GM23338 (cell line): ENCODE measurements at places on chromosomes 5 and 9.
A peak's percentile ranks its signal among the peaks of the same experiment; 100 is the strongest.

- DNase-seq = peak; percentile 34
Measured at GRCh38 chr5:6450319-6450833, 1.7 kb downstream of the UBE2QL1 start.

DNA sequence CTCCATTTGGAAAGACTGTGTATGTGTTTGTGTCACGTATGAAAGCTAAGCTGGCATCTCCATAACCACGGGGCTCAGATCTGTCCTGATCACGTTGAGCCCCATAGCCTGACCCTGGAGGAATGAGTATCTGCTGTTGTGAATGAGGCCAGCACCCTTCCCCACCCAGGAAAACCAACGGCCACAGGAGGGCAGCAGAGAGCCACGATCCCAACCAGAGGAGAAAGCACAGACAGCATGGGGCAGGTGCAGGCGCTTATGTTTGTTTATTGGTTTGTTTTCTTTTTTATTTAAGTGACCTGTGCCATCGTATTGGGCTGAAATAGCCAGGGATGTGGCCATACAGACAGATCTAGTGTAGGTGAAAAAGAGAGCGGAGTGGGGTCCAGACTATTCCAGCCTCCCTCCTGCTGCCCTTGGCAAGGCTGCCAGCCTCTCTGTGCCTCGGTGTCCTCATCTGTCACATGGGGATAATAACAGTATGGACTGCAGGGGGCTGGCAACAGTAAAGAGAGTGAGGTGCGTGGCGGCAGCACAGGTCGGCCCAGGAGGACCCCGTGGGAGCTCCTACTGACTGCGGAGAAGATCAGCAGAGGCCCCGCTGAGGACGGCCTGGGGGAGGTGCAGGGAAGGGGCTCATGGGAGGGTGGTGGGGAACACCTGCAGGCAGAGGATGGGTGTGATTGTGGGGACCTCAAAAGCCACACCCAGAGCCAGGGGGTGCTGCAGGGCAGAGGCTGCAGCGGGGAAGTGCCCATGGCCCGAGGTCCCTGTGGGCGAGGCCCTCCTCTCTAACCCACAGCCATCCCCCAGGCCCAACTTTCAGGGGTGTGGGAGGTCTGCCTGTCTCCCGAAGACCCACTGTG, 12.1 kb downstream of the OR2V2 start:
- peak; percentile 93 for DNase-seq

- no peak for DNase-seq
Measured at GRCh38 chr5:128408622-128409021, 129.4 kb downstream of the FBN2 start.

DNA sequence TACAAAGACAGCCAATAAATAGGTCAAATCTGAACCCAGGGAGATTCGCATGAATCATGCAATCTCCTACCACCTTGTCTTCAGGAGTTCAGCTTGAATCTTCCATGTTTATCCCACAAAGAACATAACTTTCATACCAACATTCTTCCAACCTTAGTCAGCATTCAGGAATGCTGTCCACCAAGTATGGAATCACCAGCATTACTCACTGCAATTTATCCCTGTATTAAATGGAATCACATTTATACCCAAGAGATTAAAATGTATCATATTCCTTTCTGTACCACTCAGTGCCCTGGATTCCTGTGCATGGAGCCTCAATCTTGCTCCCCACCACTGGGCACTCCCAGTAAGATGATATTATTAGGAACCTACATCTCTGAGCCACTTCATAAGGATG, 162.6 kb downstream of the GLIS3 start:
- DNase-seq = peak; percentile 44

GRCh38 chr5:59069438-59070079, 486.7 kb downstream of the RAB3C start:
- DNase-seq = no peak

GRCh38 chr5:150361301-150361700, 3.8 kb downstream of the TCOF1 start:
- no peak for DNase-seq

DNA sequence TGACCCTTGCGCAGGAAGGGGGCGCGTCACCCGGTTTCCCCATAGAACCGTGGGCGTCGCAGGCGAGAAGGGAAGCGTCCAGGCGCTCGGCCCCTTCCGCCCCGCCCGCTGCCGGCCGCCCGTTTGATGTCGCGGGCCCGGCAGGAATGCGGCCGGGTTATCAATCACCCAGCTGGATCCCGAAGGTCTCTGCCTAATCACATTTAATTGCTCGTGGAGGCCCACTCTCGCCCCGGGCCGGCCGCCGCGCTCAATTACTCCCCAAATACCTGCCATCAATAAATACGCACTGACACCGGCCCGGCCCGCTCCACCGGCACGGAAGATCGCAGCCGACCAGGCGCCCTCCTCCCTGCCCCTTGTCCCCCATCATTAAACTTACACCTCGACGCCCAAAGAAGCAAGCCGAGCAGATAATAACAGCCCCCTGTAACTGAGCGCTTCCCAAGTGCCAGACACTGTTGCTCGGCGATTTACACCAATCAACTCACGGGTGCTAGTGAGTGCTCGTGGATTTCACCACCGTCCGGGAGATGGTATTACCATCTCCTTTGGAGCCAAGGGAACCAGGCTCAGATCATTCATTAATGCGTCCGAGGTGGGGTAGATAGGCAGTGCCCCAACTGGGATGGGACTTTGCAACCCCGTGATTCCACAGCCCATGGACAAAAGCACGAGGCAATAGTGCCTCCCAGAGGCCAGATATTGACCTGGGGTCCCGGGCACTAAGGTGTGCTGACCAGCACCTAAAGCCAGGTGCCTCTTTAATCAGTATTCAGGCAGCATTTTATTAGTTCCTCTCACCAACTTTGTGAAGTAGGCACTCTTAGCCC, 11.3 kb downstream of the MSX2 start:
- DNase-seq = peak; percentile 76

DNA sequence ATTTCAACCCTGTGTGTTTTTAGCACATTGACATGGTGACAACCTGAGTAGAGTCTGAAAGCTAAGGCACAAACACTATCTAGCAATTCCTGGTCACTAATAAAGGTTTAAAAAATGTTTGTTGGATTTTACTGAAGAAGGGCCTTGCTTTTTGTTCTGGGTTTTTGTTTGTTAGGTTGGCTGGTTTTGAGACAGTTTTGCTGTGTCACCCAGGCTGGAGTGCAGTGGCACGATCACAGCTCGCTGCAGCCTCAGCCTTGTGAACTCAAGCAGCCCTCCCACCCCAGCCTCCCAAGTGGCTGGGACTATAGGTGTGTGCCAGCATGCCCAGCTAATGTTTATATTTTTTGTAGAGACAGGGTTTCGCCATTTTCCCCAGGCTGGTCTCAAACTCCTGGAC, 39.0 kb downstream of the PRKACG start:
- DNase-seq = no peak

GRCh38 chr5:150215979-150216944, 26.4 kb downstream of the SLC6A7 start:
- no peak for DNase-seq

GRCh38 chr9:95494416-95495371, 22.1 kb downstream of the PTCH1 start:
- peak; percentile 70 for DNase-seq

DNA sequence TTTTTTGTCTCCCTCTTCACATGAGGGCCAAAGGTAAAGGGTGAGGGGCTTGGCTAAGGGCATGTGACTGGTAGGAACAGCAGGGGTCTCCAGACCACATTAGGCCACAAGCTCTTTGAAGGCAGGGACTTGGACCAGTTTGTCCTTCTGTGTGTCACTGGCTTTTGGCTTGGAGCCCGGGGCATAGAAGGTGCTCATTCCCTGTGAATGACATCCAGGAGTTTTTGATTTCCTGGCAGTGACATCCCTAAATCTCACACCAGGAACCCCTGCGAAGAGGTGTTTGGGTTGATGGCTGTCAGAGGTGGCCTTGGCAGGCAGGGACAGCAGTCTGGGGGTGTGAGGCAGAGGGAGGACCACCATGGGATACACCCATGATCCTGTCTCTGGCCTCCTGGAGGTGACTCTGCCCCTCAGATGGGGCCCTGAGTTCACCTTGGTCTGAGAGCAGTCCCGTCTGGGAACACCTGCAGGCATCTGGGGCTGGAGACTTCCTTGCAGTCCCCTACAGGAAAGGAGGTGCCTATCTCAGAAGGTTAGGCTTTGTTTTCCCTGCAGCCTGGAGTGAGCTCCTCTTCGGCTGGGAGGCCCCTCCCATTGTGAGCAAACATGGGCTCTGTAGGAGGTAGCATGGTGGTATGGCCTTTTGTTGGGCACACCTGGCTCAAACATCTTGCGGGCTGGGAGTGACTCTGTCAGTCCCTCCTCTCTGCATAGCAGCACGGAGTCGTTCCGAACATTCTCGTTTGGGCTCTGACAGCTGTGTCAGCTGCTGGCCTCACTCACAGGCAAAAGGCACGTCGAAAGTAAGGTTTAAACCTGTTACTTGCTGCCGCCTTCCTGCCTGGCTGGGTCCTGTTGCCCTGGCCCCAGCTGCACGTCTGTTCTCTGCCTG, 38.6 kb upstream of the PITX1 start:
- DNase-seq = peak; percentile 72

DNA sequence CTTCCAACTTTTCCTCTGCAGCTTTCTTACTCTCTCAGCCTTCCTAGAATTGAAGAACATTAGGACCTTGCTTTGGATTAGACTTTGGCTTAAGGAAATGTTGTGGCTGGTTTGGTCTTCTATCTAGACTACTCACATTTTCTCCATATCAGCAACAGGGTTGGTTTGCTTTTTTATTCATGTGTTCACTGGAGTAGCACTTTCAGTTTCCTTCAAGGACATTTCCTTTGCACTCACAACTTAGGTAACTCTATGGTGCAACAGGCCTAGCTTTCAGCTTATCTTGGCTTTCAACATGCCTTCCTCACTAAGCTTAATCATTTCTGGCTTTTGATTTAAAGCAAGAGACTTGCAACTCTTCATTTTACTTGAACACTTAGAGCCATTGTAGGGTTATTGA, 153.1 kb downstream of the CCDC192 start:
- no peak for DNase-seq

GRCh38 chr9:20713172-20713571, 29.1 kb downstream of the FOCAD start:
- no peak for DNase-seq

- peak; percentile 22 for DNase-seq
Measured at GRCh38 chr9:88544245-88544644, 9.3 kb downstream of the NXNL2 start.

GRCh38 chr5:113043491-113043931, 66.9 kb downstream of the DCP2 start:
- DNase-seq = peak; percentile 75

GRCh38 chr9:4614627-4615026, 47.5 kb upstream of the PLPP6 start:
- no peak for DNase-seq

- DNase-seq = no peak
Measured at GRCh38 chr9:110788871-110789270, 120.3 kb downstream of the MUSK start.

GRCh38 chr9:2817999-2818803, 25.7 kb downstream of the PUM3 start:
- DNase-seq = no peak
